ENCODE measurements at places on chromosomes 1 and 21.

DNA sequence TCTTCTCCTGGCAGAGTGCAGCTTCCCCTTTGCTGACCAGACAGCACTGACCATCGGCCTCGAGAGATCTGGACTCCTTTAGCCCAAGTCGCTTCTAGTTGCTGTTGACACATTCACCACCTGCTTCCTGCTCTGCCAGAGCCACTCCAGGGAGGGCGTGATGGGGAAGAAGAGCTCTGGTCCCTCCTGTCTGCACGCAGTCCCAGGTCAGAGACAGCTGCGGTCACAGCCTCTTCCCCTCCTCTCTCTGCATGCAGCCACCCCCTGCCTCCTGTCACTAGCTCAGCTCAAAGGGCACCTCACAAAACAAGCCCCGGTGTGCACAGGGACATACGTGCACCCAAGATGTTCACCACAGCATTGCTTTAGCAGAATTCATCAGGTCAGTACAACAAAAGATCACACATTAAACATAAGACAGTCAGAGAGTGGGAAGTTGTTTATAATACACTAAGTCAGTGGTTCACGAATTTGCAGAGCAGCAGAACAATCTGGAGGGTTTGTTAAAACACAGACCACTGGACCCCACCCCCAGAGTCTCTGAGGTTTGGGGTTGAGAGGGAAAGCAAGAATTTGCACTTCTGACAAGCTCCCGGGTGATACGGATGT is 132.9 kb downstream of the SYF2 start:
- no peak for DNase-seq

- no peak for DNase-seq
These were observed 5.1 kb downstream of the ECHDC2 start for GRCh38 chr1:52916241-52916975.

- no peak for DNase-seq
These were observed 533.3 kb downstream of the PTBP2 start for GRCh38 chr1:97254731-97255463.

GRCh38 chr1:5979536-5980313 is 12.5 kb downstream of the NPHP4 start:
- DNase-seq, result no peak

DNA sequence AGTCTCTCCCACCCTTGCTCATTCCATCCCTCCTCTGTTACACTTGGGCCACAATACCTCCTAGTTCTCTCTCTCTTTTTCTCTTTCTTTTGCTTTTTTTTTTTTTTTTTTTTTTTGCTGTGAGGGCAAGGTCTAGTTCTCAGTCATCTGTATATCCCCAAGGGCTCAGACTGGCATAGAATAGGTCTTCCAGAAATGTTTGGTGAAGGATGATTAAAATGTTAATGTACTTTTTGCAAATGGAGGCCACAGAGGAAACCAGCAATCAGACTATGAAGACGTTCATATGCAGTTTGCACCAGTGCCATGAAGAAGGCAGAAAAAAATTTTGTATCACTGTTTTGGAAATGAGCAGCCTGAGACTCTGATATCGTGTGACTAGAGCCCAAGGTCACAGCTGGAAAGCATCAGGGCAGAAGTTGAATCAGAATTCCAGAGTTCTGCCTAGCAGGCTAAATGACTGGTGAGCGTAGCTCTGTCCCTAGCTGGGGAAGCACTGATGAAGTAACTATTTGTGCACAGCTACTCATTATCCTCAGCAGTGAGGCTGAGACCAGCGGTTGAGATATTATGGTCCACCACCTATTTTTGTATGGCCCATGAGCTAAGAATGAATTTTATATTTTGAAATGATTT is 186.5 kb downstream of the TGFBR3 start:
- no peak for DNase-seq

DNA sequence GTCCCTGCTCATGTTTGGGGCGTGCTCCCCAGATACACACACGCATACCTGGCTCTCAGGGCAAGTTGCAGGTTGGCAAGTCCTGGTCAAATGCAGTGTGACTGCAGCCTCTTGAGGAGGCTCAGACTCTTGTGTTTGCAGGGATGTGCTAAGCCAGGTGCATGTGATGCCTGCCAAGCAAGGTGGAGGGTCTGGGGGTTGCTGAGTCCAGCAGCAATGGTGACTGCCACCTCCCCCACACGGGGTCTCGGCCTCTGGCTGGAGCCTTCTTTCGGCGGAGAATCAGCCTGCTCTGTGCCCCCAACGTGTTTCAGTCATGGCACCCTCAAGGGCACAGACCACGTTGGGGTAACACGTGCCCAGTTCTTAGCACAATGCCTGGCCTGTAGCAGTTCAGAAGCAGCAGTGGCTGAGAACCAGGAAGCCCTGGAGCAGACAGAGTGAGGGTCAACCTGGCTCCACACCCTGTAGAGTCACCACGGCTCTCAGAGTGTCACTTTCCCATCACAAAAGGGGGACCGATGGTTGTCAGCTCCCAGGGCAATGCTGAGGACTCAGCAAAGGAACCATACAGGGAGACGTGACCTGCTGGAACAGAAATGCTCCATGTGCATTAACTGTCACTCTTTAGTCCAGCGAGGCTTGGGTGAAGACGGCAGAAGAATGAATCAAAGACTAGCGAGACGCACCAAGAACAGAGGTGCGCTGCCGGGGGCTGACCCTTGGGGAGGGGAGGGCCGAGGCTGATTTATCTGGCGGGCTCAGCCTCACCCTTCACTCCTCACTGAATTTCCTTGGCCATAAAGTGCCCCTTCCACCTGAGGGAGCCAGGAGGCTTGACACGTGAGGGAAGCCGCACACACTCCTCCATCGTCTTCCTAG is 109.0 kb downstream of the PGBD5 start:
- DNase-seq, result no peak

- DNase-seq, result no peak
These were observed 24.3 kb upstream of the COA6 start for GRCh38 chr1:234348964-234349363.

- no peak for DNase-seq
These were observed 5.7 kb downstream of the DIO1 start for GRCh38 chr1:53899708-53900107.

DNA sequence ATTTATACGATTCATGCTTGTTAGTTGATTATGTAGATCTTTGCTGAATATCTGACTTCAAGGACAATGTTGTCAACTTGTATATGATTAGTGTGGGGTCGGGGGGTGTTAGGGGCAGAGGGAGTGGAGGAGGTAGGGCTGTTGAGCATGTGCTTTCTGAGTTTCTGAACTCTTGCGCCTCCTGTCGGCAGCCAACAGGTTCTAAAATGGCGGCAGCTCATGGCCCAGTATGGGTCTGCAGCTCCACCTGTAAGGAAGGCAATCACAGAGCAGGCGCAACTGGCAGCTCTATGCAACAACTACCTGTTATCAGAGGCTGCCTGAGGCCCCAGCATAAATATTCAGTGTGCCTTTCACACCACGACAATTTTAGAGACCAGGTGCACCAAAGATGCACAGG is 205.8 kb upstream of the PLXNA2 start:
- DNase-seq, result no peak

DNA sequence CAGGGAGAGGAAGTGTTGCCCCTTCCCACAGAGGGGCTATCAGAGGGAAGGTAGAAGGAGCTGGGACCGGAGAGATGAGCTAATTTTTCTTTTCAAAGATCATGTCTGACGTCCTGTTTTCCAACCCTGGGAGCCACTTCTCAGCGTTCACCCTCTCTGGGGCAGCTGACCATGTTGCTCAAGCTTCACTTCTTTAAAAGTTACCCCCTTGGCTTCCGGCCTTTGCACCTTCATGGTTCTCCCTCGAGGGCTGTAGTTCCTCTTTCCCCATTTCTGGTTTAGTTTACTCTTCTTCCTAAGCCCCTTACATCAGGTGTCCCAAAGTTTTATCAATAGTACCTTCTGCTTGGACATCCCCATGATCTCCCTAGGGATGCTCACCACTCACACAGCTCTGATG is 23.8 kb upstream of the CSF1 start:
- no peak for DNase-seq

DNA sequence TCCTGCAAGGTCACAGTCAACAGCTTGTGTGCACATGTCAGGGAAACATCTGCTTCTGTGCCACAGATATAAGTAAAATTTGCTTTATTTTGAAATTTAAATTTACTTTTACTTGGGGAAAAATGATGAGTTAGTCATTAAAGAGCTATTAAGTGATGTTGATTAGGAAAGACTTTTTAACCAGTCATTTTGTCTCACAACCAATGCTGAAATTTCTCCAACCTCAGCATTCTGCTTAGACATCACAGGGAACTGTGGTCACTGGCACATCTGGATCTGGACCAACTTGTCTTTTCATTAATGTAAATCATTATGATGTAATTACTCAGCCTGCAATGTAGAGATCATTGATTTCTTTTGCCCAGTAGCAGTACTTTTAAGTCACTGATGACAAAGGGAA is 301.0 kb downstream of the TTLL7 start:
- DNase-seq, result no peak

DNA sequence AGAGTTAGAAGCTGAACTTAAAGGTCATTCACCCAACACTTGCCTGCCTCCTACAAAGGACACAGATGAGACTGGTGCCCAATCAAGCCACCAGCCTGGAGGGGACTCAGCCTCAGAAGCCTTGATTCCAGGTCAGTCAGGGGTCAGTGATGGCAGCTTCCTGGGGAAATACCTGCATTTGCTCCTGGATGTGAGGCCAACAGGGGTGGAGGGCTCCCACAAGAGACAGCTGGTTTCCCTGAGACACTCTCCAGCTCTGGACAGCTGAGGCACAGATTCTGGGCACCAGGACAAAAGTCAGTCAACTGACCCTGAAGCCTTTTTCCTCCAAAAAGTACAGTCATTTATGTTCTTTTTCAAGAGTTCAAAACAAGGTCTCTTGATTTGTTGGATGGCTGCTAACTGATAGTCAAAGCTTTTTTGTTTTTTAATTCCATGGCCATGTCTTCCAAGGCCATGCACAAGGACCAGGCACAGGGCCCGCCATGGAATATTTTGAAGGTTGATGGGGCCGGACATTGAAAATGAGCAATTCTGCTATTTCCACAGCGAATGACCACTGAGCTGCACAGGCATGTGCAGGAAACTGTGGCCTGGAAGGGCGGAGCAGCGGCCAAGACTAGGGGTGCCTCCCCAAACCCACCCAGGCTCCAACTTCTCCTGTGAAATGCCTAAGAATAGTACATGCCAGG is 1.8 kb downstream of the C2CD2 start:
- DNase-seq, result no peak

DNA sequence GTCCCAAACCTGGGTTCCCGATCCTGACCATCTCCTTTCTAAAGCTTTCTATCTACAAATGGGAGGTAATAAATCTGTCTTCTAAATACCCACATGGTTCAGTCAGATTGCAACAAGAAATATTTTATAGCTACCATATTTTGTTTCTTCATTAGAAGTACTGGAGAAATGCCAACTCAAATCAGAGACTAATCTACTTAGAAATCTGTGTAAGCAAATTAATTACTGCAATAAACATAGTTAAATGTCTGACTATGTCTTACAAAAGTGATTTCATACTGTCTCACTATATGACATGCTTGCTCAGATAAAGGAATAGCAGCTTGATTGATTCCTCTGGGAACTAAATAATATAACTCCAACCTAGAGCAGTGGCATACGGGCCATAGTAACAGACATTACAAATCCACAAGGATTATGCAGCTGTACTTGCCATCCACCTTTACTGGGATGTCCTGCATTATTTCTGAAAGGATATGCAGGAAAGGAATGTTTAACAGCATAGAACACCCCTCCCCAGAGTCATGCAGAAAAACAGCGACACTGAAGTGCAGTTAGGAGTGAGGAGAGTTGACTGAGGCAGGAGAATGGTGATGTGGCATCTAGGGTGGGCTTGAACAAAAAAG is 80.3 kb downstream of the PCNX2 start:
- no peak for DNase-seq

DNA sequence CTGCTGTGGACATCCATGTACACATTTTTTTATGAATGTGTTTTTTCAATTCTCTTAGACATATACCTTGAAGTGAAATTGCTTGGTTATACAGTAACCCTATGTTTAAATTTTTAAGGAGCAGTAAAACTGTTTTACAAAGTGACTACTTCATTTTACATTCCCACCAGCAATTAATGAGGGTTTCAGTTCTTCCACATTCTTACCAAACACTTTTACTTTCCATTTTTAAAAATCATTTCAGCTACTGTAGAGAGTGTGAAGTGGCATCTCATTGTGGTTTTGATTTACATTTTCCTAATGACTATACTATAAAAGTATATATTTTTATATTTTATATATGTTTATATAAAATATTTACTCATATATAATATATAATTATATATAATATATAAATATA is 1221.5 kb downstream of the PLA2G4A start:
- no peak for DNase-seq

DNA sequence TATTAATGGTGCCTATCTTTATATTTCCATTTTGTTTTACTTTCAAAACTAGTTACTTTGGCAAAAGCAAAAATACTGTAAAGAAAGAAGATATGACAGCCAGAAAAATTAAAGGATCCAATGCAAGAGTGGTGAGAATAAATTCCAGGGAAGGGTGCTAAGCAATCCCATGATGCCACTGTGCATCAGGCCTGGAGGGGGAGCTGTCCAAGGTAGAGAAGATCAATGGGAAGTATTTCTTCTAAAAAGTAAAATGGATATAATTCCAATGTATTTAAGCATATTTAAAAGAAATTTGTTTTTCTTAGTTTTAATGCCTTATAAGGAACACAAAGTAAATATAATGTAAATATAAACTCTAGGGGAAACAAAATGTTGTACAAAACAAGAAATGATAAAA is 1382.2 kb upstream of the B3GALT2 start:
- DNase-seq, result no peak

GRCh38 chr1:221394011-221394544 is 347.8 kb downstream of the DUSP10 start:
- DNase-seq, result no peak

- no peak for DNase-seq
These were observed 26.6 kb downstream of the SLC22A15 start for GRCh38 chr1:116002781-116003420.

- DNase-seq, result no peak
These were observed 442.9 kb downstream of the PTPRC start for GRCh38 chr1:199081739-199082138.

DNA sequence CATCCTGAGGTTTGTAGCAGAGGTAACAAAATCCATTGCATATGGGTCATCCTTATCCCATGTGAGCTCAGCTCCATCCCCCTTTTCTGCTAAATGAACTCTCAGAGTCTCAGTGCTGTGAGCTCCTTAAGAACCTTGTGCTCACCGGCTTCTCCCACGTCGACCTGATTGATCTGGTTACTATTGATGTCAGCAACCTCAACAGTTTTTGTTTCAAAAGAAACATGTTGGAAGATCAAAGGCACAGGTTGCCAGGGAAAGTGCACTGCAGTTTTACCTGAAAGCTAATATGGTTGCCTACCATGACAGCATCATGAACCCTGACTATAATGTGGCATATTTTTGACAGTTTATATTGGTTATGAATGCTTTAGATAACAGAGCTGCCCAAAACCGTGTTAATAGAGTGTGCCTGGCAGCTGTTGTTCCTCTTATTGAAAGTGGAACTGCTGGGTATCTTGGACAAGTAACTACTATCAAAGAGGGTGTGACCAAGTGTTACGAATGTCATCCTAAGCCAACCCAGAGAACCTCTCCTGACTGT is 131.4 kb downstream of the HS2ST1 start:
- no peak for DNase-seq

Measured in hindlimb muscle (tissue), 1 donor.